ENCODE measurements at places on chromosomes 5 and 9.

- no peak for DNase-seq
Observed at GRCh38 chr5:177548495-177548894, 5.9 kb downstream of the FAM193B start.

DNA sequence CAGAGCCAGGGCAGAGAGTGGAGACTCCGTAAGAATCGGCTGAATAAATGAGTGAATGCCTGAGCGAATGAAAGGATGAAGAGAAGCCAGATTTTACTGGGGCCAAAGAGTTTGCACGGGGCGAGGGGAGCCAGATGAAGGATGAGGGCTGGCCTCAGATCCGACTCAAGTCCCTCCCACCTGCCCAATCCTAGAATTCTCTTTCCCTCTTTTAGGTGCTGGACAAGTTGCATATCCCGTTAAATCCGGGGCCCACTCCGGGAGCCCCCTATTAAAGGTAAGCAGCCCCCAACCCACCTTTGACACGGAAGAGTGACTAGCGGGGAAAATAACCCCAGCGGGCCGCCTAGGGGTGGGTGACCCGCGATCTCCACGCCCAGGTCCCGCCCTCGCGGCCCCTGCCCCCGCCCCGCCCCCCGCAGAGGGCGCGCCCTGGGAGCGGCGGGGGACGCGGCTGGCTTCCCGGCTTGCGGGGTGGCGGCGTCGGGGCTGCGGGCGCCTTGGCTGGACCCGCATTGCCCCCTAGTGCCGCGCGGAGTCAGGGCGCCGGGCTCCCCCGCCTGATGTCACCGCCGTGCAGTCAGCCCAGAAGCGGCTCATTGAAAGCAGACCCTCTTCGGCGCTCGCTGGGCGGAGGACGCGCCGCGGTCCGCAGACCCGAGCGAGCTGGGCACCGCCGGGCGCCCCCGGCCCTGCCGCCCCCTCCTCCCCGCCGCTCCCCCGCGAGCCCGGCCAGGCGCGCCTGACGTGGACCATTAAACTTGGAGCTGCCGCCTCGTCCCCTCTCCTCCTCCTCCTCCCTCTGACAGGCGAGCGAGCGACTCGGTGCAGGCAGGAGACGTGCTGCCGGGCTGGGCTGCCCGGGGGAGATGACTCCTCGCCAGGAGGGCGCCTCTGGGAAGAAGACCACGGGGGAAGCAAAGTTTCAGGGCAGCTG lies at the start of gene ADRA1B:
Gene ADRA1B (plus strand): TSS at position 579 of the 937 bp plus-strand sequence. CDS start 424 bp downstream, outside the sequence.
- peak; percentile 80 for DNase-seq

DNA sequence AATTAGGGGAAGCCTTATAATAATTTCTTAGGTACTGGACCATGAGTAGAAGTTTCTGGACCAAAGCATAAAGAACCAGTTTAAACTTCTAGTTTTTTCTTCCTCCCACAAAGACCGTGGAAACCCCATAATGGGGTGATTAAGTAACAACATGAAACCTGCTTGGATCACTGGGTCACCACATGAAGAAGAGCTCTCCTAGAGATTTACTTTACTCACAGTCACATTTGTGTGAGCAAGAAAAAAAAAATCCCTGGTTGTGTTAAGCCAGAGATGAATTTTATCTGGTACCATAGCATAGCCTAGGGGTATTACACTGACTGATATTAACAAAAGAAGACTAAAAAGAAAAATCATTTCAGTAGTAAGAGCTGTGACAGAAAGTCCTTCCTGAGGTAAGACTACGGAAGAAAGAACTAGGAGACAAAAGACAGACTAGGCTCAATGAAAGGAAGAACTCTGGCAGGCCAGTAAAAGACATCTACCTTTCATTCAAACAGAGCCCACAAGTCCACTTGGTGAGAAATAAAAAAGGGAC lies 15.2 kb downstream of the OTP start:
- DNase-seq, result no peak

GRCh38 chr5:134989266-134989830 lies 21.6 kb downstream of the CATSPER3 start:
- DNase-seq, result no peak

DNA sequence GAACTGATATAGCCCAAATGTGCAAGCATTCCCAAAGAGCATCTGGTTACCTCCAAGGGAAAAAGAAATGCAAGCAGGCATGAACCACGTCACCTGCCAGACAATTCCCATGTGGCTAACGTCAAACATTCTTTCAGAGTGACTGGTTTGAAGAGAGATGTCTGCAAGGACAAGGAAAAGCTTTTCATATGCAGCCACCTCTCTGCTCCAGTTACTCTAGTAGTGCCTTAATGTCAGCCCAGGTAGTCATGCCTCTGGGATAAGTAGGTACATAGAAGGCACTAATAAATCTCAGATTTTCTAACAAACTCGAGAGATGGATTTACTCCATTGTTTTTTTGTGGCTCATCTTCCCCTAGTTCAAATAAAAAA lies 96.8 kb upstream of the IFNK start:
- DNase-seq, result no peak

- DNase-seq, result no peak
Observed at GRCh38 chr9:99445920-99446319, 223.8 kb downstream of the SEC61B start.

DNA sequence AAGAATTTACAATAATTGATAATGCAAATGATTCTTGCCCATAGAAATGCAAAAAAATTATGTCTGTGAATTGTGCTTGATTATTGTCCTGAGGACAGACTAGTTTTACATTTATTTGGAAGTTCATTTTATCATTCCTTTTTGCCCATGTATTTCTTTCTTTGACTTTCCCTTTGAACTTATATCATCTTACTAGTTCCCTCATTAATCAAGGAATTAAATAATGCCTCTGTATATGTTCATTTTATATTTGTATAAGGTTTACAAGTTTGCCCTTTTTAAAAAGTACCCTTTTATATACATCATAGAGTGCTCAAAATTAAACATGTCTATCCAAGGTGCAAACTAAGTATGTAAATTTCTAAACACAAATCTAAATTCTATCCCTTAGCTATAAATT lies 501.6 kb downstream of the NTRK2 start:
- DNase-seq, result no peak

- DNase-seq, result peak; percentile 34
Observed at GRCh38 chr5:50666261-50667022, at the start of gene PARP8. Gene PARP8 (plus strand): TSS chr5:50666637. CDS start chr5:50667096, 459 bp downstream.

DNA sequence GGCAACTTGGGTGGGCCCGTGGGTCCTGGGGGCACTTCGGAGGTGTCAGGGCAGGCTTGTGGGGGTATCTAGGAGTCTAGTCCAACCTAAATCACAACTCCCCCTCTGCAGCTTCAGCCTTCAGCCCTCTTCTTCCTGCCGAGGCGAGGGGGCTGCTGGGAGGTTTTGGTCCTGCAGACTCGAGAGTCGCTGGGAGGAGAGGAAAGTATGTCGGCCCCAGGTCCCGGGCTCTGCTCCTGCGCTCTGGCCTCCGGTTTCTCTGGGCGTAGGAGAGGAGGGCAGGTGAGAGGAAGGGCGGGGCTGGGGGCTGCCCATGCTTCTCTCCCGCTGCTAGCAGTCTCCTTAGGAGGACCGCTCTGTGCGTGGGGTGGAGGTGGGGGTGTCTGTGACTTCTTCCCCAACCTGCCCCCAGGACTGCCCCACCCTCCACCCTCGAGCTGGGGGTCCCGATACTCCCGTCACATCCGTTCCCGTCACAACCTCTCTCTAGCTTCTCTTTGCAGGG lies 139.8 kb upstream of the COL5A1 start:
- DNase-seq, result no peak

GRCh38 chr5:168219515-168220410 lies 71.7 kb upstream of the WWC1 start:
- peak; percentile 54 for DNase-seq

- no peak for DNase-seq
Observed at GRCh38 chr9:118000581-118000980, 296.4 kb downstream of the TLR4 start.

GRCh38 chr9:715743-716400 lies 125.6 kb upstream of the DMRT1 start:
- no peak for DNase-seq

- no peak for DNase-seq
Observed at GRCh38 chr5:157549954-157550549, 25.5 kb downstream of the ADAM19 start.

DNA sequence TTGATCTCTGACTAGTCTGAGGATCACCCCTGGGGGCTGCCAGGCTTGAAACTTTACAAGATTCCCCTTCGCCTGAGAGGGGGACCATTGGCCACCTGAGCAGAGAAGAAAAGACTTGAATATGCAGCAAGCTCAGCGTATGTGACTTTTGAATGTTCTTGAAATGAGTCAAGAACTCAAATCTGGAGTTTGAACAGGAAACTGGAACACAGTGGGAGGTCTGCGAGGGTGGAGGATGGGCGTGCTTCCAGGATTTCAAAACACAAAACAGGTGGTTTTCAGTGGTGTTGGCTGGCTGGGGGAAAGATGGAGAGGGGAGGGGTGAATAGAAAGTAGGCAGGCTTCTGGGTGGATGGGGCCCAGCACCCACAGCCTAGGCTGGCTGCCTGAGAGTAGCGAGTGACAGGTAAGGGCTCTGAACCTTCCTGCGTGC lies 40.6 kb downstream of the TMEM174 start:
- no peak for DNase-seq
